Stimulated activated CD8-positive, alpha-beta memory T cell treated with anti-CD3 and anti-CD28 coated beads, Interleukin-15, amount 100 ng/mL, for 1 hour (primary cell): ENCODE measurements at places on chromosomes 5 and 9.

DNA sequence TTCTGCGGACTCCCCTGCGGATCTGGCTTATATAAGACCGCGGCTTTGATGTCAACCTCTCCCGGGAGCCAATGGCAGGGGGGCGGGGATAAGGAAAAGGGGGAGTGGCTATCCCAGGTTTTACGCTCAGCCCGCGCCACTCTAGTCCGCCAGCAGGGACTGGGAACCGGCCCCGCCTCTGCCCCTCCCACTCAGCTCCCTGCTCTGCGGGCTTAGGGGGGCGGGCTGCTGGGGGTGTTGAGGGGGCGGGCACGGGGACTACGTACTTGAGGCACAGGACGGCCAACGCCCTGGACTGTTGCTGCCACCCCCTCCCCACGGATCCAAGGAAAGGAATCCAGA, at the start of gene HAND1:
HAND1 (minus strand) TSS at position 4 of the 342 bp plus-strand sequence. CDS start 219 bp downstream, outside the sequence.
- no peak for DNase-seq

GRCh38 chr9:12784461-12785259, 9.8 kb downstream of the LURAP1L start:
- DNase-seq, result no peak

GRCh38 chr9:20209391-20210340, 412.6 kb downstream of the MLLT3 start:
- peak; percentile 15 for DNase-seq

- no peak for DNase-seq
Observed at GRCh38 chr9:5586391-5586802, 42.5 kb upstream of the RIC1 start.

- no peak for DNase-seq
Observed at GRCh38 chr5:71014176-71014575, 11.0 kb downstream of the NAIP start.

DNA sequence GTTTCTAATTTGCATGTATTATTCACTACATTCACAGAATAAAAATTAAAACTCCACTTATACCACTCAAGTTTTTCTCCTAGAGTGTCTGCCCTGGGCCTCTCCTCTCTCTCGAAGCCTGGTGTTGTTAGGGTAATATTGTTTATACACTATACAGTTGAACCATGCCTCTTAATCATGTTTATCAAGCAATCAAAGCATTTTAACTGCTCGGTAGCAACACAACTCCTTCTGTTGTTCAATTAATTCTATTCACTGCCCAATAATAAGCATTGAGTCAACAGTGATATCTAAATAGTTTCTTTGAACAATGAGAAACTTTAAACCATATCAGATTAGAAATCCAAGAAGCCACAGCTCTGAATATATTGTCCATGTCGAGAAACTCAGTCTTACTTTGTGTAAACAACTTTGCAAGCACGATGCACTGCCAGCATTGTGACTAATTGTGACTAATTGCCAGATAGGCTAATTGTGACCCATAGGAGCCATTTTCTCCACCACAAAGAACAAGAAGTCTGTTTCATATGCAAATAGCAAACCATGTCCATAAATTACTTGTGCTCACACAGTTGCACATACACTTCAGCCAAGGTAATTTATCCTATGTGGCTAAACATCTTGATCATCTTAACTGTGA, at the start of gene DNAH5:
DNAH5 (minus strand) TSS at position 129 of the 640 bp plus-strand sequence. CDS start 250 bp downstream, outside the sequence.
- no peak for DNase-seq

- DNase-seq, result no peak
Observed at GRCh38 chr5:178667688-178668087, 40.8 kb upstream of the CLK4 start.

DNA sequence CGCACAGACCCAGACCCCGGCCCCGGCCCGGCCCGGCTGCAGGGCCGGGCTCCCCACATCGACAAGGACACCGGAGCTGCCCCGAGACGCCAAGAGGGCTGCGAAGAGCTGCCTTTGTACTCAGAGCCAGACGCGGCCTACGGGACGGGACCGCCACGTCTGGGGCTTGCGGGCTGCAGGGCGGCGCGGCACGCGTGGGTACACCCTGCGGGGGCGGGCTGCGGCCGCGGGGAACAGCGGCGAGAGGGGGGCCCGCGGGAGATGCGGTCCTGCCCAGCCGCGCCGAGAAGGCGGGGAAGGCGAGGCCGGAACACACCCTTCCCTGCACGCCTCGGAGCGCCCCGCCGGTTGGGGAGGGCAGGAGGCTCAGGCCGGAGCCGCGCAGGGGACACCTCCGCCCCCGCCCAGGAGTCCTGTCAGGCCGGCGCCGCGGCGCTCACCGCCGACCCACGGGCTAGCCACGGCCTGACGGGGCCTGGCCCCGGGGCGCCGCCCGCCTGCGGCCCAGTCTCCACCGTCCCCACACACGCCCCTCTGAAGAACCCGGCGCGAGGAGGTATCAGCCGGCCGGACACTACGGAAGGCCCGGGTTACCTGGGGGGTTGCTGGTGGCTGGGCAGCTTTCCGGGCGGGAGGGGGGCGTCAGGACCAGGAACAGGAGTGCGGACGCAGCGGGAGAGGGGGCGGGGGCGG, 478 bp downstream of the RAB14 start:
- peak; percentile 9 for DNase-seq

GRCh38 chr5:40367255-40367654, 312.5 kb upstream of the PTGER4 start:
- no peak for DNase-seq

DNA sequence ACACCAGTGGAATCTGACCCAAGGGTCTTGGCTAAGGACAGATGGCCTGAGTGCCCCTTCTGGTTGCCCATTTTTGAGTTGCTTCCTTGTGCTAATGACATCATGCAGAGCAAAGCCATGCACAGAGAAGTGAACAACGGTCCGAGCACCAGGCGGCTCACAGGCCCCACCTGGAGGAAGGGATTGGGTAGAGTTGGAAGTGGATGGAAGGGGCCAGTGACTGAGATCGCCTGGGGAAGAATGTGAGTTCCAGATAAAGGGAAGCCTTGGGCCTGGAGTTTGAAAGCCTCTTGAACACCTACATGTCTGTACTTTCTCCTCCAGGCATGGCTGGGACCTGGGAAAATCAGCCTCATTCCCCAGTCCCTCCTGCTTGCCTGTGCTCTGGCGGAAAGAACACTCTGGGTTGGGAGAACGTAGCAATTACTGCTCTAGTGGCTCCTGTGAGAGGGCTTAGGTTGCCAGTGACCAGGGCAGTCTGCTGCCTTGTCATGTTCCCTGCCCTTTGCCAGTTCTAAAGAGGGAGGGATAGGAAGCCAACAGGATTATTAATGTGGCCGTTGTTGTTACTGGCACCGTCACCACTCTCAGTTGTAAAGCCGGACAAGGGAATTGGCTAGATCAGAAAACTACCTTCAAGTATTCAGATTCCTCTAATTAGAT, 62.5 kb upstream of the PTPN3 start:
- DNase-seq, result no peak

DNA sequence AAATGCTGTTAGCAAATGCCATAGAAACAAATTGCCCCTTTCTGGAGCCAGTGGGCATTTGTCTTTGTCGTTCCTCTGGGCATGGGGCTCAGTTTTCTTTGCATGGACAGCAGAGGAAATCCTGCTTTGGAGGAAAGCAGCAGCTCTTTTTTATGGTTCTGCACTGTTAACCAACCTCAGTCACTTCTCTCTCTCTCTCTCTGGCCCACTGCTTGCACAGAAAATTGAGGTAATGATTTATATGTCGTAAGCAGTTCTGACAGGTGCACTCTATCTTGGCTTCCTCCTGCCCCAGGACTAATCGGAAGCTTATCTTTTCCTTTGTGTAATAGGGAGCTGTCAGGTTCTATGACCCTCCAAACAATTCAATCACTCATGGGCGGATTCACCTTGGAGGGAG, 159.6 kb upstream of the GPR151 start:
- DNase-seq, result no peak

GRCh38 chr5:64690417-64691151, at the start of gene SHISAL2B:
Gene SHISAL2B (plus strand): TSS chr5:64690503. CDS start chr5:64690624, 121 bp downstream.
- DNase-seq, result no peak

GRCh38 chr5:8396756-8397155, 527.8 kb downstream of the MTRR start:
- no peak for DNase-seq

DNA sequence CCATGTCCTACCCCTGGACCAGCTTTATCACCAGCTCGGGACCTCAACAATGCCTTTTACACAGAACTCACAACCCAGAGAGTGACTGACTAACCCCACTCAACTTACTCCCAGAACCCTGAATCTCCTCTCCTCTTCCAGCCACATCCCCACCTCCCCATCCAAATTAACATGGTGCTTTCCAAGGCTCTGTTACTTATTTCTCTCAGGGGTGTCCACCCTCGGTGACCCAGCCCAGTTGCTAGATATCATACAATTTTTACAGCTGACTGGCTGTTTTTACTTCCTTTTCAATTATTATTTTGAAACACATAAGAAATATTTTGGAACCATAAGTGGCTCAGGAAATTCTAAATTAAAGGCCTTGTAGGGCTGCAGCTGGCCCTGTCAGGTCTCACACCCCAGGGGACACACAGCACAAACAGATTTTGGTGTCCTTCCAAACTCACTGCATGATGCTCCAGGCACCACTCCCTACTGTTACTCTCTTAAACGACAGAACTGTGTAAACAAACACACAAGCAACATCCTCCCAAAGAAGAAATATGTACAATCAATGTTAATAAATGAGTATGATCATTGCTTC, 180.6 kb downstream of the ADAMTS12 start:
- DNase-seq, result no peak

GRCh38 chr5:177508221-177508611, 1.4 kb downstream of the DOK3 start:
- DNase-seq, result no peak

GRCh38 chr5:54778783-54779182, 206.6 kb downstream of the ESM1 start:
- no peak for DNase-seq

GRCh38 chr9:34685591-34685990, 5.5 kb downstream of the CCL19 start:
- no peak for DNase-seq

DNA sequence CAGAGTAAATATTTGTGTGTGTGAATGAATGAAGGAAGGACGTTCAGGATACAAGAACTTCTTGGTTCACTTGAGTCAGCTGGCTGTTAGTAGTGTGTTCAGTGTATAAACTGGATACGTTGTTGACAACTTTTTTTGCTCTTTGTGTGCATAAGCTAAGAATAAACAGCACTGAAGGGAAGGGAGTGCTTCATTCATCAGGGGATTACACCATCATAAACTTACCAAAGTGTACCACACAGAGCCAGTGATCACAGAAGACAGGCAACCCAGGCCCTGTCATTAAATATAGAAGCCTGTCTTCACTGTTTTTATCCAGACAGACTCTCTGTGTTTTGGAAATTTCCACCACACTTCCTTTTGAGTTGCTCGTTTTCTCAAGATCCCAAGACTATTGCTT, 55.5 kb upstream of the MEF2C start:
- no peak for DNase-seq
